T-helper 22 cell (primary cell): ENCODE measurements at places on chromosomes 12 and 14.

DNA sequence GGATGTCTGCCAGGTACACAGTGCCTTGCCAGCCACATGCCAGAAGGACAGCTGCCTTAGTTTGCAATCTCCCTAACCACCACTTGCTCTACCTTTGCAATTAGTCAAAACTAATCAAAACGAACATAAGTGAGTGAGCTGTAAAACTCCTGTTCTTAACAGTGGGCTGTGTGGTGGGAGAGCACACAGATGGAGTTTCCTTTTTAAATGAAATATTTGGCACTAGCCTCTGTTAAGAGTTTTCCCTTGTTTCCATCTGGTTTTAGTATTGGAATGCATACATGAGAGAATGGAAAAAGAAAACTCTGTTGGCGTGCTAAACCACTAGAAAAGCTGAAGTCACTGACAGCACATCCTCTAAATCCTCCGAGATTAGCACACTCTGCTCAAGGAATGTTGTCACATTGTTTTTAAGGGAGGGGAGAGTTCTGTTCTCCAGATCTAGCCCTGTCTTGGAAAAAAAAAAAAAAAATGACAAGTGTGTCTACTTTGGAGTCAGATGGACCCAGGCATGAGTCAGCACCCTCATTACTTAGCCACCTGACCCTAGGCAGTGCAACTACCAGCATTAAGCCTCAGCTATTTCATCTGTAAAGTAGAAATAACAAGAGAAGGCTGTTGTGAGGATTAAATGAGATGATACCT lies 83.9 kb downstream of the STXBP6 start:
- DNase-seq, result no peak

- DNase-seq, result peak; percentile 81
These were observed at the start of the genes NUP37 and PARPBP for GRCh38 chr12:102119674-102120563. TSS of gene NUP37 (minus strand) at chr12:102120114. CDS start at chr12:102118518, 1,596 bp downstream. TSS of gene PARPBP (plus strand) at chr12:102120183. CDS start at chr12:102123889, 3,706 bp downstream.

GRCh38 chr12:121668750-121669520 lies 519 bp downstream of the MORN3 start:
- no peak for DNase-seq

DNA sequence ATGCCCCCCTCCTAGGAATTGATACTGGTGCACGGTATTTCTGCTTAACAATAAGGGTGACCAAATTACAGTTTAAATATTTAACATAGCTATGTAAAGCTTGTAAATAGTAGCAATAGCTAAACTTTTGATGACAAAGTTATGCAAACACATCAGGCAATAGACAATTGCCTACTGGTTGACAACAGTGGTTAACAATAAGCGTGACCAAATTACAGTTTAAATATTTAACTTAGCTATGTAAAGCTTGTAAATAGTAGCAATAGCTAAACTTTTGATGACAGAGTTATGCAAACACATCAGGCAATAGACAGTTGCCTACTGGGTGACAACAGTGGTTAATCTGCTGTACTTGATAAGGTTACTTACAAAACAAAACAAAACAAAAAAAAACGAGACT lies 886.5 kb upstream of the FLRT2 start:
- DNase-seq, result no peak

DNA sequence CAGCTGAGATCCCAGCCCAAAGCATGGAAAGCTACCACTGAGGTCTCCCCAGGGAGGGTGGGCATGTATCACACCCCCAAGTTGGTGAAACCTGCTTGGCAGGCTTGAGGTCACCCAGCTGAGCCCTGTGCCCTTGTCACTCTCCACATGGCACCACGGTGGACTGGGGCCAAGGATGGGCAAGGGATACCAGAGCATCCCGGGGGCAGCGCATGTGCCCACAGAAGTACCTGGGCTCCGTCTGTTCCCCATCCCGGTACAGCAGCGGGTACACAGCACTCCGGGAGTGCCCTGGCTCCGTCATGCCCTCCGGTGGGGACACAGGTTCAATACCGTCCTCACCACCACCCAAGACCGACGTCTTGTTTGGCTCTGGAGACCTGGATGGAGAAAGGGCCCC lies 38.0 kb downstream of the RFLNA start:
- DNase-seq, result no peak

DNA sequence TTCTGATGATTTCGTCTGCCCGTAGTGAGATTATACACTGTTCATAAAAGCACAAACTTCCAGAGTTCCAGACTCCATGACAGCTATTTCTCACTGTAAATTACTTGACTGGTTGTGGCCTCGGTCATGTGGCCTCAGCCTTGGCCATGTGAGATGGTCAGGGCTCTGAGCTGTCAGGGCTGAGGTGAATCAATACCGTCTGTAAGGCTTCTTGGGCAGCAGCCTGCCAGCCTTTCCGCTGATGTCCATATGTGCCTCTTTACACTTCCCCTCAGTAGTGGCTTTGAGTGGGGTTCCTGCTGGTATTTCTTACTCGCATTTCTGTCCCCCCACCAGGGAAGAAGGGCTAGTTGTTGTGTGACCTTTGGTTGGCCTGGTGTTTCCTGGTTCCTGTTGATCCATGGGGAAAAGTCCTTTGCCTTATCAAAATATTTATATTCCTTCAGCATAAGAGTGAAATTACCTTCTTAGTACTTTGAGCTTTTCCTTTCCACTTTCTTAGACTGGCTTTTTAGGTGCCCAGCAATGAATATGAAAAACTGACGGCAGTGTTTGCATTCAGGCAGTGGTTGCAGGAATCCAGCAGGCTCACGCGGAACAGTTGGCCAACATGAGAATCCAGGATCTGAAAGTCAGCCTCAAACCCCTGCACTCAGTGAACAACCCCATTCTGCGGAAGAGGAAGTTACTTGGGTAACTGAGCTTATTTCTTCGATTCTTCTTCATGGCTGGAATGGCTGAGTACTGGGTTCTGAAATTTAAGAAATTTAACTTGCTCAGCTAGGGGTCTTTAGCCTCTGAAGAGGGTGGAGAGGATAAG lies 46.1 kb downstream of the MAPKAPK5 start:
- no peak for DNase-seq

GRCh38 chr14:20866963-20867362 lies 24.2 kb upstream of the RNASE3 start:
- DNase-seq, result no peak

DNA sequence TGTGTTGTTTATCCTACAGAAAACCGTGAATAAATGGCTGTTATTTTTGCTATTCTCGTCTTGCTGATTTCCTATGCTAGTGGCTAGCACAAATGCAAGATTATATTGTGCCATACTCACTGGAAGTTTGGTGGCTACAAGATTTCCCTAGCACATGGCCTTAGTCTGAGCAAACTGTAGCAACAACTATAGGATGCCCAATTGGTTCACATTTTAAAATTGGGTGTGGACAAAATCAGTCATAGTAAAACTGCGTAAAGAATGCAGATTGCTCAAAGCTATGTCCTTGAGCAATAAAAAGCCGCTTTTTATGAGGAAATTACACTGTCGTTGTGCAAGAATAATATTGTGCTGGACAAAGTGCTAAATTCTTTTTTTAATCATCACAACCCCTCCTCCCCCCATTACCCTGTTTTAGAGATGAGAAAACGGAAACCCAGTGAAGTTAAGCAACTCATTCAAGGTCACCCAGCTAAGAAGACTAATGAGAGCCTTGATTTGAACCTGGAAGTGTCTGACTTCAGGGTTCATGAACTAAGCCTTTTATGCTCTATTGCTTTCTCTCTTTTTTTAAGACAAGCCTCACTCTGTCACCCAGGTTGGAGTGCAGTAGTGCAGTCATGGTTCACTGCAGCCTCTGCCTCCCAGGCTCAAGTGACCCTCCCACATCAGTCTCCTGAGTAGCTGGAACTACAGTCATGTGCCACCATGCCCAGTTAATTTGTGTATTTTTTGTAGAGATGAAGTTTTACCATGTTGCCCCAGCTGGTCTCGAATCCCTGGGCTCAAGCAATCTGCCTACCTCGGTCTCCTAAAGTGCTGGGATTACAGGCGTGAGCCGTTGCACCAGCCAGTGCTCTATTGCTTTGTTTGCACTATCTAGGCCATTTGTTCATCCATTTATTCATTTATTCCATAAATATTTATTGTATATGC lies 73.6 kb downstream of the SRGAP1 start:
- no peak for DNase-seq

DNA sequence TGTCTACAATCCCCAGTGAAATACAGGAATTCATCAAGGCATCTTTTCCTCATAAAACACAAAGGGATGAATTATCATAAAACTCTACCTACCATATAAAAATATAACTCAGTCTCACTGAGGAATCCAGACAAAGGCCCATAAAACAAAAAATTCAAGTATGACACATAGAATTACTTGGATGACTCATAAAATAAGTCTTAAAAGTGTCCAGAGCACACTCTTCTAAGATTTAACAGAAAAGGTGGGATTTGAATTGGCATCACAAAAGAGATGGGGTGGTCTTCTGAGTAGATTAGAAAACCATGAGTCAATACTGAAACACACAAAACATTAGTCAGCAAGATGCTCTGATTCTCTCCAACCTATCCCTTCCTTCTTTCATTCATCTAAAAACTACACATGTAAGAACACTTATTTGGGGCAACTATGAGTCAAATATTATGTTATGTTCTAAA lies 202.7 kb upstream of the GARIN6 start:
- no peak for DNase-seq

GRCh38 chr12:31306866-31307265 lies 19.1 kb downstream of the SINHCAF start:
- no peak for DNase-seq

DNA sequence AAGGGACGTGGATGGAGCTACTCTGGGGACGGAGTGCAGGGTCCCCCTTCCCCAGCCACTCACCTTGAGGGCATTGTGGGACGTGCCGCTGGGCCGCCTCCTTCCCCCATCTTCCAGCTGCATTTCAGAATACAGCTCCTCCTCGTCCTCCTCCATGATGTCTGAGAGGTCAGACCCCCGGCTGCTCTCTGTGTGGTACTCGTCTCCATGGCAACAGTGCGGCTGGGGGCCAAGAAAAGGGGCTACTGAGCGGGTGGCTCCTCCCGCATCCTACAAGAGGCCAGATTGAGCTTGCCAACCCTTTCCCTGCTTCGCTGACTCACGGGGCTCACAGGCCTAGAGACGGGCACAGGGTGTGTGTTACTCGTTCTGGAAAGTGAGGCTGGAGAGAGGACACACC lies 90.4 kb downstream of the PIWIL1 start:
- DNase-seq, result no peak

DNA sequence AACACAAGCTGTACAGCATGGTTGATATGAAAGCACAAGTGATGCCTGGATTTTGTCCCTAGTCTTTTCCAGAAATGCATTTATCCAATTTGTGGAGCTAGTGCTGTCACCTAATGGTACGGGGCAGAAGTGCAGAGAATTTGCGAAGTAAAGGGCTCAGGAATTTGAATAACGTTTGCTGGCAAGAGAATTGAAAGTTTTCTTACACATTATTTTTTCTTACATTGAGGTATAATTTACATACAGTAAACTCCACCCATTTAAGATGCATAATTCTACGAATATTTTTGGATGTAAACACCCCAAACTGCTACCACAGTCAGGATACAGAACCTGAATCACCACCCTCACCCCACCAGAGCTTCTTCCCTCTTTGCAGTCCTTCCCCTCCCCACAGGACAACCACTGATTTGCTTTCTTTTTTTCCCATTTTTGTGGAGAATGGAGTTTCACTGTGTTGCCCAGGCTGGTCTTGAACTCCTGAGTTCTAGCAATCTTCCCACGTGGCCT lies 3.5 kb downstream of the AICDA start:
- no peak for DNase-seq

DNA sequence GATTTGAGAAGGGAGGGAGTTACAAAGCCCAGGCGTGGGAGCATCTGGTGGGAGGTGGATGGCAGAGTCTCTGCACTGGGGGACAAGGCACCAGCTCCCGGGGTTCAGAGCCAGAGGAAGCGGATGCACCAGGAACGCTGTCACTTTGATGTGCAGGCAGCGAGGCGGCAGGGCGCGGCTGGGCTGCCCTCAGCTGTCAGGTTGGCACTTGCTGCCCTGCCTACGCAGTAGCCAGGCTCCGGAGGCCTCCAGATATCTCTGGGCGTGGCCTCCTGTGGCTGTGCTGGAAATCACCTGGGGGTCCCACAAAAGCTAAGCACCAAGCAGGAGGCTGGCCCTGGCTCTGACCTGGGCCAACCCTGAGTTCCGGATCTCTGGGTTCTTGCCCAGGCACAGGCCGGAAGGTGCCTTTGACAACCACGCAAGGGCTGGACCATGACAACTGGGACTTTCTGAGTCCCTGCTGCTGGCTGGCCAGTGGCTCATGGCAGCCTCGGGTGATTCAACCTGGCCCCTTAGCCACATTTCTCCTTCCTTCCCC lies 62.1 kb upstream of the MAP1LC3B2 start:
- DNase-seq, result no peak

- no peak for DNase-seq
These were observed 31.9 kb upstream of the ZFP36L1 start for GRCh38 chr14:68824517-68825347.

GRCh38 chr14:55979096-55979495 lies 139.1 kb upstream of the PELI2 start:
- DNase-seq, result no peak

GRCh38 chr14:73870525-73871235 lies 16.0 kb upstream of the ZNF410 start:
- no peak for DNase-seq

GRCh38 chr14:55381561-55381960 lies 30.1 kb downstream of the ATG14 start:
- DNase-seq, result no peak

GRCh38 chr12:100368066-100368465 lies 11.2 kb downstream of the SLC17A8 start:
- DNase-seq, result no peak

DNA sequence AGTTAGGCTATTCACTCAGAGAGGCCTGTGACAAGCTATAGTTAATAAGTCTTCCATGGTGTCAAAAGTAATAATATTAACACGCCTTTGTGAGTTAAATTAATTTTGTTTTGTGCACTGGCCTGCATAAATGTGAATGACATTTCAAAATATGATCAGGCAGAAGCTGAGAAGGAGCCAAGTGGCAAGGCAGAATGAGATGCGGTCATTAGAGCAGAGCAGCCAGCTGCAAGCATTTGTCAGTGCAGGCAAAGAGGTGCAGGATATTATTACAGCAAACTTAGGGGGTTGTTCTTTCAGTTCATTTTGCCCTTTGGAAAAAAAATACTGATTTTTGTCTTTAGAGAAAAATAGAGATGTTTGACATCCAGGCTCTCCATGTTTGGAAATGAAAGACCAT lies 364.5 kb downstream of the PAWR start:
- no peak for DNase-seq

- no peak for DNase-seq
These were observed 168.6 kb downstream of the STXBP6 start for GRCh38 chr14:24881116-24881893.
